ENCODE measurements at places on chromosomes 3 and 15.

GRCh38 chr15:55879181-55879580 is 114.2 kb downstream of the NEDD4 start:
- no peak for DNase-seq

- DNase-seq, result no peak
Measured at GRCh38 chr15:39200586-39200985, 380.3 kb upstream of the THBS1 start.

- DNase-seq, result no peak
Measured at GRCh38 chr3:50559702-50560101, 7.8 kb downstream of the C3orf18 start.

DNA sequence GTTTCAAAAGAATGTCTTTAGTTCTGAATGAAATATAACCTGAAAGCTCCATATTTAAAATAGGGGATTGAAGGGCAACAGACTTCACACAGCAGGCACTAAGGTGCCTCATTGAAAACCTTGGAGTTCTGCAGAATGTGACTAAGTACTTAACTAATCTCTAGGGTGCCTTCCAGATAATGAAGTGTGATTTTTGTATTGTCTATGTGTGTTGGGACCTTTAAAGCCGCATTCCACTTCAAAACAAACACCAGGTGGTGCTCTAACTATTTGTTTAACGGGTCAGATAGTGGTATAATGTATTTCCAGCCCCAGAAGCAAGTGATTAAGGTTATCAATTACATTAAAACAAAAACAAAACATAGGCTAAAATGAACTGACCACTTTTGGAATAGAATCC is 28.0 kb downstream of the TFG start:
- peak; percentile 2 for DNase-seq

DNA sequence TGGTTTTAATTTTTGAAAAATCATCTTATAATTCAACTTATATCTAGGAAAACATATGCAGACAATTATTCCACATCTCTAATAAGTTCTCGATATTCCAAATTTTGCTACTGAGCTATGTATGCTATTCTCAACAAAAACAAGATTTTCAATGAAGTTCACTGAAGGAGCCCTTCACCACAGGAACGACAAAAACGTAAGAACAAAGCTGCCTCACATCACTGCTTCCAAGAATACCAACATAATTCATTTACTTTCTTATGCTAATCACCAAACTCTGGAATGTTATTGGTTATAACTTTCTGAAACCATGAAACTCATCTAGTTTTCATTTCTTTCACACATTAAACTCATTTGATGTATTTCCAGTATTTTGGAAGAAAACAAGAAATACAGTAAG is 49.7 kb downstream of the GNB4 start:
- no peak for DNase-seq

GRCh38 chr3:37544869-37545352 is 316.8 kb upstream of the CTDSPL start:
- DNase-seq, result no peak

- DNase-seq, result no peak
Measured at GRCh38 chr3:134677987-134678308, 27.1 kb upstream of the KY start.

DNA sequence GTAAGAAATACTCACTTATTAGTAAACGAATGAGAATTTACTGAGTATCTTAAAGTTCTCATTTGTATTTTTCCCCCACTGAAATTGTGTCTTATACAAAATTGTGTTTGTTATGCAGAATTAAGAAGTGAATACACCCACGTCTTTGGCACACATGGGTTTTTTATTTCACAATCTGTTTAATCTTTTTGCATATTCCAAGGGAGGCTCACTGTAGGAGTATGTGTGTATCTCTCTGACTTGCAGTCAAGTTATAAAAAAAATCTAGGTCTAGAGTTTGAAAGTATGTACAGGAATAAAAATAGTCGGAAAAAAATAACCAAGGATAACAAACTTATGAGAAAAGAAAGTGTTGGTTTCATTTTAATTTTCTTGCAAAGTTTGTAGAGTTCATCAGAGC is 255.2 kb downstream of the PDCD6IP start:
- DNase-seq, result no peak

DNA sequence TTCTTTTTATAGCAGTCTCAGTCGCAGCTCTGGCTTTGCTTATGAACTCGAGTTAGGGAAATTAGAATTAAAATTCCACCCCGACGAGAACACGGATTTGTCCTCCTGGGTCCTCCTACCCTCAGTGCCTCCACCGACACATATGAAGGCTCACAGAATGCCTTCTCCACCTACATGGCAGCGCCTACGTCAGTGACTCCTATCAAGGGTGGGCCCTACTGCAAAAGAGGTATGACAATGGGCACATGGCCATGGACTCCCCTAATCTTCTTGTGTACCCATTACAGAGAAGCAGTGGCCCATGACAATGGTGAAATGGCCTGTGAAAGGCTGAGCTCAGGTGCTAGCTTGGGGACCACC is 173.0 kb upstream of the TLE3 start:
- no peak for DNase-seq

DNA sequence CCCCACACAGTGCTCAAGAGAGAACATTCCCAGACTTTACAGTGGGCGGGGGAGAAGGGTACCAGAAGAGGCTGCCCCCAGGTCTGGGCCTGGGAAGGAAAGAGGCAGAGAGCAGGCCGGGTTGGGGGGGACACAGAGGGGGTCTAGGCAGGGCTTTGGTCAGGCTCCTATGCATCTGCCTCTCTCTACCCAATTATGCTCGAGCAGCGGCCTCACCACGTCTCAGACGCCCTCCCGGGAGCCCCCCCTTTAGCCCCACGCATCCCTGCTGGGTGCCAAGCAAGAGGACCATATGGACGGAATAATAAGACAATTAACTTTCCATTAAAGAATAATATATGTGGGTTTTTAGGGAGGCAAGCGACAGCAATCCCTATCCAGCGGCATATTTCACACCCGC is 32.8 kb downstream of the CACNA2D2 start:
- DNase-seq, result no peak

- DNase-seq, result no peak
Measured at GRCh38 chr15:35167675-35168074, 82.6 kb upstream of the NANOGP8 start.

DNA sequence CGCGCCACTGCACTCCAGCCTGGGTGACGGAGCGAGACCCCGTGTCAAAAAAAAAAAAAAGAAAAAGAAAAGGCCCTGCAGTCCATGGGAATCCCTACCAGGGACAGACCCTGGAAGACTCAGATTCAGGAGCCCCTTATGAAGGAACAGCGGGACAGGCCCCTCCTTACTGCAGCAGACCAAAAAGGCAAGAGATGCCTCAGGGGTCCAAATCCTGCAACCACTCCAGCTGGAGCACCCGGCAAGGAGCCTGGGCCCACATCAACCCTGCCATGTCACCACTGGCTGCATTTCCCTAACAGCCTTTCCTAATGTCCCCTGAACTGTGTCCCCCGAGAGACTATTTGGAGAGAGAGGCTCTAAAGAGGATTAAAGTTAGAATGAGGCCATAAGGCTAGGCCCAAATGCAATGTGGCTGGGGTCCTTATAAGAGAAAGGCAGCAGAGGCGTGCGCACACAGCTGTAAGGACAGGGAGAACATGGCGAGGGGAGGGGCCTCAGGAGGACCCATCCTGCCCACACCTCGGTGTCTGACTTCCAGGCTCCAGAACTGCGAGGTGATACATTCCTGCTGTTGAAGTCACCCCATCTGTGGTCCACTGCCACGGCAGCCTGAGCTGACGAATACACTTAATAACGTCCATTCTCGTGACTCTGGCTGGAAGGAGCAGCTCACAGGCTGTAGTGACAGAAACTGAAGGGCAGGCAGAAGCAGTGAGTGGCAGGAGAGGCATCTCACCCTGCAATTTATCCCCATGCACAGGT is 78.1 kb downstream of the ATP10A start:
- no peak for DNase-seq

GRCh38 chr3:55876560-55876959 is 389.5 kb upstream of the WNT5A start:
- DNase-seq, result no peak

DNA sequence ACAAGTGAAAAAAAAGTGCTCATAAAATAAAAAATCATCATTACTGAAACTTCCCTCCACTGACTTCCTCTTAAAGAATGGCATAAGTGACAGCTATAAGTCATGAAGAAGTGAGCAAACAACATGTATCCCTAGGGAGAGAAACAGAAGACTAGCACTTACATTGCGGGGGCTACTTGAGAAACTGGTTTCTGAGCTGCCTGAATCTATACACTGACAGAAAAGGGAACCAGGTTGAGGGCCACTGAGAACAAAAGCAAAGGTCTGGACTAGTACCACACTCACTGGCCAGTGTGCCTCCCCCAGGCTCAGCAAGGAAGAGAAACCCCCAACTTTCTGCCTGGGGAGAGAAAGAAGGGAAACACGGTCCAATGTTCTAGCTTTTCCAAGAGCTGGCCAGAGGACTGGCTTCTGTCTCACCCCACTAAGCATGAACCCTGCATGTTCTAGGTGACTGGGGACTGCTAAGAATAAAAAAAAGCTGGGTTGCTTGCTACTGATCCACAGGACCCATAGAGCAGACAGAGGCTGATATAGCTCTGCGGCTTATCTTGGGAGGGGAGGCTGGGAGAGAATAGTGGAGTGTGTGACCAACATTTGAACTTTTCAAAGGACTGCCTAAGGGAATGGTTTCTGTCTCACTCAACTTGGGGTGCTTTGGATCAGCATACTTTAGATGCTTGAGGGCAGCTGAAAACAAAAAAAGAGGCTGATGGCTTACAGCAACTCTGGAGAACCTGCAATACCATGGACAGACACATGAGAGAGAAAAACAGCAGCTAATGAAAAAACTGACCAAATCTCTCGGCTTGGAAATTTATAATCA is 8.1 kb downstream of the RAD18 start:
- no peak for DNase-seq

DNA sequence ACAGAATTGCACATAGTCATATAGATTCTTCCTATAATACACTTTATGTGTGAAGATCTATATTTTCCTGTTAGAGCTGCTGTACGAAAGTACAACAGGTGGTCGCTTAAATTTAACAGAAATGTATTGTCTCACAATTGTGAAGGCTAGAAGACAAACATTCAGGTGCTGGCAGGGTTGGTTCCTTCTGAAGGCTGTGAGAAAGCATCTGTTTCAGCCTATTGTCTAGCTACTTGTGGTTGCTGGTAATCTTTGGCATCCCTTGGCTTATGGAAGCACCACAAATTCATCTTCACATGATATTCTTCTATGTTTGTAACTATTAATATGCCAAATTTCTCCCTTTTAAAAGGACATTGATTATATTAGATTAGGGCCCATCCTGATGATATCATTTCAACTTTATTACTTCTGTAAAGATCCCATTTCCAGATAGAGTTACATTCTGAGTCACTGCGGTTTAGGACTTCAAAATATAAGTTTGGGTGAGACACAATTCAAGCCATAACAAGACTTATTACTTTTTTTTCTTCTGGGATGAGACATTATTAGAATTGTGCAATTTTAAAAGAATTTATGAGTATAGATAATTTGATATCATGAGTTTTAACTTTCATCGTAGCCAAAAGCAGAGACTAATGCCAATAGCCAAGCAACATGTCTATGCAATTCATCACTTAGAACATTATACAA is 248.1 kb upstream of the BCHE start:
- DNase-seq, result no peak

DNA sequence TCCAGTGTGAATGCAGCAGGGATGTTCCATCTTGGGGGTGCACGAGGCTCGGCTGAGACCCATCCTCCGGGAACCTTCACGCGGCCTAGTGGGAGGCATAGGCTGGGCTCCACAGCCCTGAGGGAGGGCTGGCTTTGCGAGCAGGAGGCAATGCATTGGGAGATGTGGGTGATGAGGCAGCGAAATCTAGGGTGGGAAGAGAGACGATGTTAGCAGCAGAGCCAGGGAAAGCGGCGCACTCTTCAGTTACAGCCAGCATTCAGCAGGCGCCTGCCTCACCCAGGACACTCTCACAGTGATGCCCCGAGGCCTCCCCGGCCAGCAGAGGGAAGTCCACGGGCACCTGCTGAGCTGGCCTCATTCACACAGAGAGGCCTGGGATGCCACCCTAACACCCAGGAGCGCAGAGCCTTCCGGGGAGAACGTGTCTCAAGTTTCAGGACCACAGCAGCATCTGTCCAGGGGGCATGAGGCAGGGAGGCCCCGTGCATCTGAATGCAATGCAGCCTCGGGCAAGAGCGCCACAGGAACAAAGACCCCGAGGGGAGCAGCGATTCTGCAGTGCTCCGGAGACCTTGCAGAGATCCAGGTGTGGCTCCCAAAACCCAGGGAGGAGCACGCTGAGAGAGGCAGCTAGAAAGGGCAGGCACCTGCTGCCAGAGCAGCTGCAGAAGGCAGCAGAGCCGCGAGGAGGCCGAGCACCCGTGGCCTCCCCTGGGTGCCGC is 102.4 kb downstream of the NUP210 start:
- DNase-seq, result peak; percentile 60

GRCh38 chr3:184610245-184610871 is 48.8 kb downstream of the EPHB3 start:
- no peak for DNase-seq

DNA sequence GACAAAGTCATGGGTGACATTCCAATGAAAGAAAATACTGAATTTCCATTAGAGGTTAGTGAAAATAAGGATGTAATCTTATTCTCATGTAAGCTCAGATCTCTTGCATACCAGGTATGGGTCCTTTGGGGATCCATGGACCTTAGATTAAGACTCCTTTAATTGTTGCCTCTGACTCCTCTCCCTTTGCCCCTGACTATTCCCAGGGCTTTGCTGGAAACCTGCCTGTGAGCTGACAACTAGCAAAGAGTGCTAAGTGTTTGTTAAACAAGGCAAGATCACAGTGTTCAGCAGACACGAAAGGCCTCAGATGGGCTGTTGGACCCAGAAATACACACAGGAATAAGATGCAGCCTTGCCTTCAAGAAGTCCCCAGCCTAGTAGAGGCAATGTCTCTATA is 32.1 kb downstream of the ACKR2 start:
- no peak for DNase-seq

DNA sequence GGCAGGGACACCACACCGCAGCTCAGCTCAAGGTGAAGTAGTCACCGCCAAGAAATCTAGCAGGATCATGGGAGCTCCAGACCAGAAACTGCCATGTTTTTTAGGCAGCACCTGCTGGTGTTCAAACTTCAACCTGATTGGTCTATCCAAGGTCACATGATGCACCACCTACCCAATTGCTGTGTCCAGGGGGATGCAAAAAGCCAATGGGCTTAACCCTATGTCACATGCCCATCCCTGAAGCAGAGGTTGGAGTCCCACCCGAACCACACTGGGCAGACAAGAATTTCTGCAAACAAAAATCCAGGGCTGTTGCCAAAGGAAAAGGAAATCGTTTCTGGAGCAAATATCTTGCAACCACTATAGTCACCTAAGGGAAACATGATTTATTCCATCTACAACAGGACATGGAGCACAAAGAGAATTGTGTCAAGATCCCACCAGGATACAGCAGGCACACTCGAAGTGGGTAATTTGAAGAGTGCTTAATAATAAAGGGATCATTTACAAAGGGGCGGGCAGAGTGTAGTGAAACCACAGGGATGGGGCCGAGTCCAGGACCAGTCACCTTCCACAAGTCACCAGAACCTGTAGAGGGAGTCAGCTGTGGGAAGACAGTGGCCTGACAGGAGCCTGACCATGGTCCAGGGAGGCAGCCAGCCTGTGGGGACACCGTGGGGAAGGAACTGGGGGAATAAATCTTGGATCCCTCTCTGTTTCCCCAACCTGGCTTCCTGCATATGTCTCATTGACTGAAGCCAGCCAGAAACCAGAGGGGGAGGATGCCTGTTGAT is 34.2 kb upstream of the TSEN2 start:
- DNase-seq, result no peak

- DNase-seq, result no peak
Measured at GRCh38 chr3:142072816-142073215, 76.5 kb downstream of the TFDP2 start.

Measured in NCI-H2081 (cell line).